Stimulated activated memory B cell treated with anti-CD40 and anti-IgM and Interleukin-4, amounts not matched to agents 10 μg/mL and 1 μg/mL and 100 μg/mL, for 72 hours (primary cell): ENCODE measurements at places on chromosomes 3 and 15.
A peak's percentile ranks its signal among the peaks of the same experiment; 100 is the strongest.

- no peak for ATAC-seq
Observed at GRCh38 chr15:80695911-80696661, 976 bp downstream of the ABHD17C start.

- ATAC-seq: no peak
Observed at GRCh38 chr15:34616613-34617012, 33.2 kb upstream of the GOLGA8B start.

GRCh38 chr3:134846911-134847317, 51.9 kb downstream of the EPHB1 start:
- no peak for ATAC-seq

DNA sequence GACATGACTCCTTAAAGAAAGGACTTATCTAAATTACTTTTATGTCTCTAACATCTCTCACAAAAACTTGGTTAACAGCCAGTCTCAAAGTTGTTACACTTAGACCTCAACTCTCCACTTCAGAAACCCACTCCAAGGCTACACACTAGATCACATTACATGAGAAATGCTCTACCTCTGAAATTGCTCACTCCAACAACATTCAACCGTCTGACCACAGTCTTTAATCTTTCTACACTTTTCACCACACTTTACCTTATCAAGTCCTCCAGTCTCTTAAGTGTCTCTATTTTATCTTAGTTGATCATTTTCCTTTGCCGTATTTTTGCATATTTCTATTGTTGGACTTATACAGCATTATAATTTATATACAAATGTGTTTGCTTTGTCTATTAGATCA, 5.8 kb downstream of the SLC12A6 start:
- ATAC-seq: no peak

DNA sequence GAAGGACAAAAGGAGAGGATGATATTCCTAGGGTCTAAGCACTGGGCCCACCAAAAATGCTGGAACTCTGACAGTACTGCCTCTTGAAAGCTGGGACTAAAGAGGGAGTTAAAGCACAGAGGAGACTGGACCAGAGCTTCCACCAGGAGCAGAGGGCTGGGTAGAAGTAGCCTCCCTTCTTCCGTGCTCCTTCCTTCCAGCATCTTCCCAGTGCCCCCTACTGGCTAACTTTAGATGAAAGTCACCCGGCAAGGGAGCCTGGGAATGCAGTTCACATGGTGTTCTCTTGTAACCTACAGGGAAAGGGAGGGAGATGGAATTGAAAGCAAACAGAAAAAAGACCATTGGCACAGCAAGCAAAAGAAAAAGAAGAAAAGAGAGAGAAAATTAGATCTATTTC, 106.1 kb upstream of the COL8A1 start:
- no peak for ATAC-seq

DNA sequence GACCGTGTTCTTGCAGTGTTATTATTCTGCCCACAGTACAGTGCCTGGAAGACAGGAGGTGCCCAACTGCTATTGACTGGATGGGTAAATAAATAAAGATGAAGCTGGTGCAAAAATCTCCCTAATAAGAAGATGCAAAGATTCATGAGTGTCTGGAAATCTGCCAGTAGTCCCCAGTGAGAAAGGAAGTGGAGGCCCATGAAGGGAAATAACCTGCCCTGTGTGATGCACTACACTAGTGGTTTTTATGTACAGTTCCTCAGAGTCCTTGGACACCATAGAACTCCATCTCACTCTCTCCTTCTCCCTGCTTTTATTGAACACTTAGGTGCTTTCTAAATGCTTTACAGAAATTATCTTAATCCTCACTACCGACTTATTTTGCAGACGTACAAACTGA, 8.3 kb upstream of the SUCLG2 start:
- no peak for ATAC-seq

- peak; percentile 55 for ATAC-seq
Observed at GRCh38 chr3:72009851-72010443, 225.0 kb upstream of the PROK2 start.

GRCh38 chr15:77456746-77457145, 36.1 kb downstream of the HMG20A start:
- ATAC-seq: no peak

DNA sequence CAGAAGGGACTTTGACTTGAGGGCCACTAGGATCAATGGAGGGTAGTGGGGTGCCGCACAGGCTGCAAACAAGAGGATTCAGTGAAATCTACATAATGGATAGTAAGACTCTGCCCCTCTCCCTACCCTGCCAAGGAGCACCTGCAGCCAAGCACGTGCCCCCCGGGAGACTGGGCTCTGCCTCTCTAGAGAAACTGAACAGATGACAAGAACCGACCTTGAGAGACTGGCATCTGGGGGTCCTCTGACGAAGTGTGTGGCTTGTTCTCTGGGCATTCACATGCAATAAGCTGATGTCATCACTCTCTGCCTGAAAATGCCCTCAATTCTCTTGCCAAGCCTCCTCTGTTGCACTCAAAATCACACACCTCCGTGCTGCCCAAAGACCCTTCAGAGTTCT, 132.3 kb downstream of the FAM43A start:
- ATAC-seq: no peak

- ATAC-seq: no peak
Observed at GRCh38 chr15:70767667-70768066, 4.3 kb upstream of the UACA start.

- no peak for ATAC-seq
Observed at GRCh38 chr3:63245726-63246241, 32.3 kb upstream of the SYNPR start.

DNA sequence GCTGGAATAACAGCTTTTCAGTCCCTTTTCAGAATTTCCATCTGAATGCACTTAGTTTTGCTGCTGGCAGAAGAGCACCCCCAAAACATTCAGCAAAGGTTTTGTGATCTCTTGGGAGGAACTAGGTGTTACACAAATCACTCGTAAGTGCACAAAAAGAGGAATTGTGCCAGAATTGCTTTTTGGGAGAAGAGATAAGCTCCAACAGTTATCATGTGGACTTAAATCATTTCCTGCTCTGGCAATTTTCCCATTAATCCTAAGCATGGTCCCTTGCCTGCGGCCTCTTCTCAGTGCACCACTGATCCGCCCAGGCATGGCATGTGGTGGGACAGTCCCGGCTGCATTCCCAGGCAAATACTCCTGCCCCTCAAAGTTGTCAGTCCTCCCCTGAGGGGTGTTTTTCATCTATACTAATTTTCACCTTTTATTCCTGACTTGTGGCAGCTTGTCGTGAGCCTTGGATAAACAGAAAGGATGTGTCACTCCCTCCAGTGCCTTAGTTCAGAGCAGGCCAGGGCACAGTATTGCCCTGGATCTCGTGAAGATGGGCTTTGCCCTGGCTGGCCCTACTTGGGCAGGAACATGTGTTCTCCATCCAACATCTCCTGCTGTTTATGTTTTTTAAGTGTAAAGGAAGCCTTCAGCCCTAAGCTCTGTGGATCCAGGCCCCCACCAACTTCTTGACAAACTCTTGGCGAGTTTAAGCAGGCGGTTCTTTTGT, 44.6 kb upstream of the VILL start:
- no peak for ATAC-seq

DNA sequence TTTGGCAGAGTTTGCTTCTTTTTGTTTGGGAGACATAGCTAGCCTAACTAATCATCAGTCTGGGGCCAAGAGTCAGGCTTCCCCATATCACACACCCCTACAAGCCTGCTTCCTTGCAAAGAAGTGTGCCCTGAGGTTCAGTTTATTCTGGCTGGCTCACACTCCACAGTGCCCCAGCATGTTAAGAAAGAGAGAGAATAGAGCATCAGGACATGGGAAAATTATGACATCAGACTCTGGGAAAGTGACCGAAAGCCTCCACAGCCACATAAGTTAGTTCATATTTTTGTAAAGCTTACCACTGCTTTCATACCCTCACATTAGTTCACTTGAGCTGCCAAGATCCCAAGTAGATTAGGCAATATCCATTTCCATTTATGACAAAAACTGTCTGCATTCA, 63.0 kb upstream of the CFAP161 start:
- no peak for ATAC-seq

DNA sequence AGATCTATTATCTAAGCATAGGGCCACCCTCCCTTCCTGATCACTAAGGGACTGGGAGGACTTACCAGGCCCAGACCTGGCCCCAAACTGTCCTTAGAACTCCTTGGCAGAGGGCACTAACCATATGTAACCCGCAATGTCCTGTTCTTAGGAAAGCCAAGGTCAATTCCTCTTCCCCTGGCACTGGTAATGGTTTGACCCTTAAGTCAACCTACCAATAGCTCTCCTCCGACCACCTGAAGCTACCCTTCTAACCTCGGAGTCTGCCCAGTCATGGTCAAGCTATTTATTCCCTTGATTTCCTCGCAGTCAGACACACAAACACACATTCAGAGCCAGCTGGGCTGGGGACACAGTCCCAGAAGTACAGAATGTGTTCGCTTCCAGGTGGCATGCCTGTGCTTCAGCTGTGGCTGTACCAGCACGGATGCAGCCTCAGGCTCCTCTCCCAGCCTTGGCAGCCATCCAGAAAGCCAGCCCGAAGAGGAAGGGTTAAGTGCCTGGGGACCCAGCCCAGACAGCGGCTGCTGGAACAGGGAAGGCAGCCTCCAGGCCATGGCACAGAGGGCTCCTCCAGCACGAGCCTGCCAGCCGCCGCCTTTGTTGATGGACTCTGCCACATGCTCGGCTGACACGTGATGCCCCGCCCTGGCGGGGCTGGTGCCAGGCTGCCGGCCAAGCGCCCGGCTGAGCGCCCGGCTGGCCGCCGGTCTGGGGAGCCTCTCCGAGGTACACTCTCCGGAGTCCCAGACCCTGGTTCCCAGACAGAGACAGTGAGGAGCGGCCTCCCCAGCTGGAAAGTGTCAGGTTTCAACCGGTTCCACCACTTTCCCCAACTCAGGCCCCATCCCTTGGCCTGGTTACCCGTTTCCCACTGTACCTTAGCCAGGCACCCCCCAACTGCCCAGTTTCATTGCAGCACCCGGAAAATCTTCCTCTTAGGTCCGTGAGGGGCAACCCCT, 5.5 kb downstream of the BMF start:
- ATAC-seq: no peak

GRCh38 chr3:47475029-47475569, 642 bp downstream of the SCAP start:
- no peak for ATAC-seq

DNA sequence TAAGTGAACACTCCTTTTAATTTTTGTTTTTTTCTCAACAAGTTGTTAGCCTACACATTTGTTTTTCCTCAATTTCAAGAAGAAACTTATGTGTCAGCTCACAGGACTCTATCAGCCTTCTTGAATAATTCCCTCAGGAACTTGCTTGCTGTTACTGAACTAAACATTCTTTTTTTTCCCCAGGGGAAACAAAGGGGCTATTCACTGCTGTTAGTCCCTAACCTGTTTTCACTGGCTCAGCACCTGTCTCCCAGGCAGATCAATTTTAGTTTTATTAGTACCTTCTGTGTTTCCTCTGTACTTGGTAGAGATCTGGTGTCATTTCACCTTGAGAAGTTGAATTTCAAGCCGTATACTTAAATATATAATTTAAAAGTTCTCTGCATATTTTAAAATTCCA, 644.6 kb downstream of the CADM2 start:
- ATAC-seq: no peak
